NCI-H69 (cell line): ENCODE measurements at places on chromosomes 5 and 9.

- DNase-seq = no peak
Measured at GRCh38 chr9:125521462-125522327, 185.3 kb downstream of the MAPKAP1 start.

GRCh38 chr9:33291031-33291397 lies 698 bp downstream of the NFX1 start:
- no peak for DNase-seq

DNA sequence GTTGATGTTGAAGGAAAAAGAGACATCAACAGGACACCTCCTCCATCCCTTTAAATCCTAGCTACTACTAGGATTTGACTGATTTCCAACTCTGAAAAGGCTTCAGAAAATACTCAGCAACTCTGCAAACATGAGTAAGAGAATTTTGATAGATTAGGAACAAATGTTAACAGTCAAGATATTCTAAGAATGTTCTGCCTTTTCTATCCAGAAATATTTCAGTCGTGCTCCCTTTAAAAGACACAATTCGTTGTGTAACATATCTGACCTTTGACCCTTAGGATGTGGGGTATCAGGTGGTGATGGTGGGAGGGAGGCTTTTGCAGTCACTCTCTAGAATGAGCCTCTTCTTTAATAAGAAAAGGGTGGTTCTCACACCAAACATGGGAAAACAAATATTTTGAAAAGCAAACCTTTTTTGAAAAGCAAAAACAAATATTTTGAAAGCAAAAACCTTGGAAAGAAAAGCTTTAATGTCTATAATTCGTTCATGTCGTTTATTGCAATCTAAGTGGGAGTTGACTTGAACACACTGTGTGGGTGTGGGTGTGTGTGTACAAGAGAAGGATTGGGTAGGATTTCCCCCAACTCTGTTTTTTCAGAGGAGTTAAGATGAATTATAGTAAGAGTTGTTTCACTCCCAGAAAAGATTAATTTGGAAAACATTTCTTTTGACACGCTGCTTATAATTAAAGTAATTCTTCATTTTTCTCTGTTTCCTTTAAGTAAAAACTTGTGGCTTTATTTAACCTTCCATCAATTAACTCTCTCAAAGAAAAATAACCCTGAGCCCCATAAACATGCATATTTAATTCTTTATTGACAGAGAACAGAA lies 152.8 kb downstream of the TMEM167A start:
- DNase-seq = no peak

GRCh38 chr5:135671052-135671705 lies 92.4 kb upstream of the CXCL14 start:
- peak; percentile 34 for DNase-seq

DNA sequence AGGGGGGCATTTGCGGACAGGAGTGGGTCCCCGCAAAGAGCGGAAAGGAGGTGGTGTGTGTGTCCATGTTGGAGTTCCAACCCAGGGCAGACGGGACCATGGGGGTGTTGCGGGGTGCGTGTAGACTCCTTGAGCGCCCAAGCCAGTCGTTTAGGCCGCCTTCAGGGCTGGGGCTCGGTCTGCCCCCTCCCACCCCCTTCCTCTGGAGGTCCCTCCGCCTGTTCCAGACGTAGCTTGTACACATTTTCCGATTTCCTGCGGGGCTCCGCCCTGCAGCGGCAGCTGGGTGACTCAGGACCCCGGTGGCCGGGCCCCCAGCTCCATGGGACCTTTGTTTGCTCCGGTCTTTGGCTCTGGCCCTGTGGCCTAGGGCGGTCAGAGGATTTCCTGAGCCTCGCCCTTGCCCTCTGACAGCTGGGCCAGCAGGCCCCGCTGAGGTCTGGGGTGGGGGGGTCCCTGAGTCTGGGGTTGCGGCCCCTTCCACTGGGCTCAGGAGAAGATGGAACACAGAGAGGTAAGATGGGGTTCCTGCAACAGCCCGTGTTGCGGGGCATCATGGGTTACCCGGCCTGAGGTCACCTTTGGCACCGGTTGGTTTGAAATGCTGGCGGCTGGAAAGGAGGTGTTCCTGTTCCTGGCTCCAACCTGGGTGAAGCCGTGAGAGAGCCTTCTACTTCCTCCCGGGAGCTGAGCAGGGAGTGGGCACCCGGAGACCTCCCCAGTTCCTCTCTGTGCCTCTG lies 1.5 kb downstream of the PKN3 start:
- no peak for DNase-seq

DNA sequence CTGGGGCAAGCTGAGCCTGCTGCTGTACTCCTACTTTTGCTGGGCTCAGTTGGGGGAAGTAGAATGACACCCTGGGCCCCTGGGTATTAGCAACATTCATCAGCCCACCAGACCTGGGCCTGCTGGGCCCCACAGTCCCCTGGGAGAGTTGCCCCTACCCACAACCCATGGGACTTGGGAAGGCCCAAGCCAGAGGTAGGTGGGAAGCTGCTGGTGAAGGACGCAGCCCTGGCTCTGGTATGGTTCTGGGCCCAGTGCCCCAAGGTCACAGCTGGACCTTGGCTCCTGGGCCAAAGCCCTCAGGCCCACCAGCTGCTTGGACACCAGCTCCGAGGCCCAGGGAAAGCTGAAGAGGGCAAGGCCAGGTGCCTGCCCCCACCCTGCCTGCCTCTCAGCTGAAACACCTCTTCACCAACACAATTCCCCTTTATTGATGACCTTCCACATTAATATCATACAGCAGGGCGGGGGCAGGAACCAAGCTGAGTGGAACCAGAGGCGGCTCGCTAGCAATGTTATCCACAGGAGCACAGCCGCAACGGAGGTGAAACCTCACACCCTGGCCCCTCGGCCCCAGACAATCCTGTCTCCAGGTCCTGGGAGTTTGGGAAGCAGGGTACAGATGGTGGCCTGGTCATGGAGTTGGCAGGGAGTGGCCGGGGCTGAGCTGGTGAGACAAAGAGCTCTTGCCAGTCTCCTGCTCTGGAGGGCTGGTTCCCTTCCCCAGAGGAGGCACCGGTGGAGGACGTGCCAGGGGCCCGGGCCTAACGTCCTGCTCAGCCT lies 13.7 kb downstream of the DOLPP1 start:
- no peak for DNase-seq

DNA sequence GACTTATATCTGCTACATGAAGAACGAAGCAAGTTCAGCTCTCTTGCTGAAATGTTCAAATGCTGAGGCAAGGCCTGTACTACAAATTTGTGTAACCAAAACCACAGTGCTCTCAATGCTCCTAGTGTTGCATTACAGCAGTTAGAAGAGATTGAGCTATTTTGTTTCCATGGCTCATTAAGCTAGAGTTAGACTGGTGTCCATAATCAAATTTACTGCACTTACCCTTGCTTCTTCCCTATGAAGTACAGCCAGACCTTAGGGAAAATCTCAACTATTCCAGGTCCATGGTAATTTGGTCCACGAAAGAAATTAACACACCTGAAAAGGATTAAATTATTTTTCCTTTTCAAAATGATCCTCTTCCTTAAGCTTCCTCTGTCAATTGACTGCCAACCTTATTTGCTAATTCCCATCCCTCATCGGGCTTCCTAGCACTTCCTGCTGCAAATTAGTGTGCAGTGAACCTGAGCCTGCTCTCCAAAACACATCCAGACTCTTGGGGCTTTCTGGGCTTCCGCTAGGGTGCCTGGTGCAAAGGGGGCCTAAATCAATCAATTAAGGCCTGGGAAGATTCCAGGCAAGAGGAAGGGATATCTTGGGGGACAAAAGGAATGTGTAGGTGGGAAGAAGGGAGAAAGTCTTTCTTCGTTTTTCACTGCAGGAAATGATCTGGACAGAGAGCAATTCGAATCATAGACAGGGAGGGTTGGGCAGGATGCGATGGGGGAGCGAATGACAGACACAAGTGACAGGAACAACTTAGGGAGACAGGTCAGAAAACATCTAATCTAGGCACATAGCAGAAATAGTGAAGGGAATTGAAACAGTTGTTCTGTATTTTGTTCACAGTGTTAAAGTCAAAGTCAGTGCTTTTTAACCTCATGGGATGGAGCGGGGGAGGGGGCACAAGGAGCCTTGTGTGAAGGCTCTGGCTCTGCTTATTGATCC lies 542.4 kb downstream of the RAB3C start:
- DNase-seq = peak; percentile 85

DNA sequence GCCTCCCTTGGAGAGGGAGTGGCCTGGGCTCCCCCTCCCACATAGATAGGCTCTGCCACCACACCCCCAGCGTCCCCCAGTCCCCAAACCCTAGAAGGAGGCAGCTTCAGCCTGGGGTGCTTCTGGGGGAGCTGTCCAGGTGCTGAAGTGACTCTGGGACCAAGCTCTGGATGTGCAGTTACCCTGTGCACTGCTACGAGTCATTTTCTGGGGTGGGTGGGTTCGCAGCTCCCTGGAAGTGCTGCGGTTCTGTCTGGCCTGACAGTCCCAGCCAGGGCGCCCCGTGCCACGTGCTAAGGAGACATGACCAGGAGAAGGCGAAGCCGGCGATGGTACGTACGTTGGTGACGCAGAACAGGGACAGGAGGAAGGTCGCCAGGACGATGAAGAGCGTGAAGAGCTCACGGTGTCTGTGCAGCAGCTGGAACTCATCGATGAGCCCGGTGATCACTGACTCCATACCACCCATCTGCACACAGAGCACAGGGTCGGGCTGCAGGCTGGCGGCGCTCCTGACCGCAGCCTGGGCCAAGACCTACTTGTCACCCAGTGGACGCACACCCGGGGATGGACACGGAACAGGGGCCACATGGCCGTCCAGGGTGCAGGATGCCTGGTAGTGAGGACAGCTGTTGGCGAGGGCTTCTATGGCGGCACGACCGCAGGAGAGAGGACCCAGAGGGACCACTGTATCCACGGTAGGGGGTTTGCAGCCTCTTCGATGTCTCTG lies 35.7 kb downstream of the SLC6A3 start:
- DNase-seq = no peak

DNA sequence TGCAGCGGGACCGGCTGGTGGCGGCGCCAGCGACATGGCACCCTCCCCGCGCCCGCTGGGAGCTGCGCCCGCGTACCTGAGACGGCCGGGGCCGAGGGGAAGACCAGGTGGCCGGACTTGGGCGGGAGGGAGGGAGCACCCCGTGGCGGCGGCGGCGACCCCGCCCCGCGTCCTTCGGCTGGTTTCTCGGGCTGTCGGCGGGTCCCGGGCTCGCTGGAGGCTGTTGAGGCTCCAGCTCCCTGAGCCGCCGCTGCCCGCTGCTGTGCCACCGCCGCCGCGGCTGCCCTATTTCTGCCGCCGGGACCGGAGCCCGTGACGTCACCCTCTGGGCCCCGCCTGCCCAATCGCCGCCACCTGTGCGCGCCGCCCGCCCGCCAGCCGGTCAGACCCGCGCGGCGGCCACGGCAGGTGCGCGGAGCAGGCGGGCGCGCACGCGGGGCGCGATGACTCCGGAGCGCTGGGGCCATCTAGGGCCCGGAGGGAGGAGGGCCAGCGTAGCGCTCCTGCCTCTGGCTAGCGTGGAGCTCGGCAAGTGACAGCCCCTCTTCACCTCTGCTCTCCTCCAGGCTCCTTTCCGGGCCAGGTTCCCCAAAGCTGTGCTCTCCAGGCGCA lies at the start of gene FSTL4:
Gene FSTL4 (minus strand): TSS at position 293 of the 612 bp plus-strand sequence.
- peak; percentile 96 for DNase-seq

DNA sequence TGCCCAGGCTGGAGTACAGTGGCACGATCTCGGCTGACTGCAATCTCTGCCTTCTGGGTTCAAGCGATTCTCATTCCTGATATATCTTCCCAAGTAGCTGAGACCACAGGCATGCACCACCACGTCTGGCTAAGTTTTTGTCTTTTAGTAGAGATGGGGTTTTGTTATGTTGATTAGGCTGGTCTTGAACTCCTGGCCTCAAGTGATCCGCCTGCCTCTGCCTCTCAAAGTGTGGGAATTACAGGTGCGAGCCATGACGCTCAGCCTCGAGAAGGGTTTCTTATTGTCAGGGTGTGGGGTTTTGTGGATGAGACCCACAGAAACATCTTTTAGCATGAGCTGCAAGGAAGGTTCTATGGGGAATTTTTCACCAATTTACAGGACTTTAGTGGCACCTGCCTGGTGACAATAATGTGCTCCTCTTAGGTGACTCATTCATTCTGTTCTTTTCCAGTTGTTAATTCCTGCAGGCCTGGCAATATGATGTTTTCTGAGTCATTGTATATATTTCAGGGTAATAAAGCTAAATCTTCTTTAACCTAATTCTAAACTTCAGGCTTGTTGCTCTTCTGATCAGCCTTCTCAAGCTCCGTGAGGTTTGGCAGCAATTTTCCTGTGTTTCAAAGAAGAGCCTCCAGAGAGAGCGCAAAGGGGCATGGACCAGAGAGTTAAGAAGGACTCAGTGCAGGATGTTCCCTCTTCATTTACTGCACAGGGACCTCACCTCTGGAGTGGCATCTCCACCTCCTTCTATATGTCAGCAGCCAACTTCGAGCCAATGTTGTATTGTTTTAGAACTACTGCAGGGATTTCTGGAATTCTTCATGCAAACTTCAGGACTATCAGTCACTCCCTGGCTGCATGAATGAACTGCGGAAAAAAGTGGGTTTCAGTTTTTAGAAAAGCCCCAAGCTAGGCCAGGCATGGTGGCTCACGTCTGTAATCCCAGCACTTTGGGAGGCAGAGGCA lies 77.8 kb upstream of the ZNF618 start:
- no peak for DNase-seq

GRCh38 chr9:116692616-116693015 lies 5.5 kb downstream of the TRIM32 start:
- no peak for DNase-seq
